ENCODE measurements at places on chromosomes 5 and 9. TPM values are rescaled to one million over a fixed set of nuclear protein-coding genes. Genes with fewer than 3 reads are reported as not detected.

CKMT2 gene
- 1.6 TPM for polyA plus RNA-seq

GM2A gene
- 48.4 TPM for polyA plus RNA-seq

CDH9 gene
- not detected for polyA plus RNA-seq

OR1L1 gene
- polyA plus RNA-seq = not detected

SOX30 gene
- 0.11 TPM for polyA plus RNA-seq

SLC34A3 gene
- not detected for polyA plus RNA-seq

IFNK gene
- polyA plus RNA-seq = not detected

CEP78 gene
- 8.0 TPM for polyA plus RNA-seq

GPX8 gene
- 5.6 TPM for polyA plus RNA-seq

LRRC19 gene
- not detected for polyA plus RNA-seq
